ENCODE measurements at places on chromosomes 7 and 10. TPM values are rescaled to one million over a fixed set of nuclear protein-coding genes. Genes with fewer than 3 reads are reported as not detected.

The ARHGEF5 gene
- 22.7 TPM for total RNA-seq

The CUZD1 gene
- 0.85 TPM for total RNA-seq

The ACTL6B gene
- not detected for total RNA-seq

The SPOCK2 gene
- total RNA-seq, result 163 TPM

The EPHA1 gene
- total RNA-seq, result 15.7 TPM

The STOX1 gene
- total RNA-seq, result 4.7 TPM

DNA sequence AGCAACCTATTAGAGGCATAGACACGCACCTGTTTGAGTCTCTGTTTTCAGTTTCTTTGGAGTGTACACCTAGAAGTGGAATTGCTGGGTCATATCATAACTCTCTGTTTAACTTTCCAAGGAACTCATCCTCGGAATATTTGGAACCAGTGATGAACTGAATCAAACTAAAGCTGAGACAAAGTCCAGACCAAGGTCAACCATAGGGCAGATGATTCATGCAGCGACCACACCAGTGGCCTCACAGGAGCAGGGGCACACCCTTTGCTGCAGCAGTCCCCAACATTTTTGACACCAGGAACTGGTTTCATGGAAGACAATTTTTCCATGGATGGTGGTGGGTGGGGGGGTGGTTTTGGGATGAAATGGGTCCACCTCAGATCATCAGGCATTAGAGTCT is 4.9 kb upstream of the OPTN start:
- H3K4me1 ChIP-seq, result no peaks in the 10 kb centered on the region
- no peak overlapping the region for H3K27ac ChIP-seq
- no peak overlapping the region for H3K4me3 ChIP-seq
- no peaks in the 10 kb centered on the region for H3K27me3 ChIP-seq
- H3K36me3 ChIP-seq, result no peaks in the 10 kb centered on the region
- DNase-seq, result no peak

DNA sequence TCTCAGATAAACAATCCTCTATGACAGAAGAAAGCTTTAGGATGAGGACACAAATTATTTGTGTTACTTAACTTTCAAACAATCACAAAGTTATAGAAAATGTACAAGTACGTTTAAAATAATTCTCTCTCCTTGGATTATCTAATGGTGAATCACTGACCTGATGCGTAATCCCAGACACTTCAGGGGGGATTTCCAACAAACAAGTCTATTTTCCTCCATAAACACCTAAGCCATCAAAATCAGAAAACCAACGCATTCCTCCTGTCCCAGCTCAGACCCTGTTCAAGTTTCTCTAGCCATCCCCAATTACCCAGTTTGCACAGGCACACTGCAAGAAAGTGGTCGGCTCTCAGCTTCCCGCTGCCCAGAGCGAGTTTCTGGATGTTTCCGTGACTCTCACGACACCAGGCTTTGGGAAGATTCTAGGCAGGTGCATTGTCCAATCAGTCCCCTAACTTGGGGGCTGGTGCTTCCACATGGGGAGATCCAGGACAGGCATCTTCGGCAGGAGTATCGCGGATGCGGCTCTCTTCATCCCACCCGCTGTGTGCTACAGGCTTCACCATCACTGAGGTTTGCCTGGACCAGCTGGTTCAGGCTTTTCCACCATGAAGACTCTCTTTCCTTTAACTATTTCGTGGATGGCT is 200.0 kb downstream of the ZMYND11 start:
- no peaks in the 10 kb centered on the region for H3K4me1 ChIP-seq
- no peak overlapping the region for H3K4me3 ChIP-seq
- no peaks in the 10 kb centered on the region for H3K36me3 ChIP-seq
- H3K27me3 ChIP-seq, result no peaks in the 10 kb centered on the region
- no peak for DNase-seq

GRCh38 chr7:31069860-31070555 is 17.9 kb downstream of the ADCYAP1R1 start:
- no peaks in the 10 kb centered on the region for H3K4me1 ChIP-seq
- no peak for DNase-seq
- no peak overlapping the region for H3K4me3 ChIP-seq
- H3K36me3 ChIP-seq, result no peaks in the 10 kb centered on the region

DNA sequence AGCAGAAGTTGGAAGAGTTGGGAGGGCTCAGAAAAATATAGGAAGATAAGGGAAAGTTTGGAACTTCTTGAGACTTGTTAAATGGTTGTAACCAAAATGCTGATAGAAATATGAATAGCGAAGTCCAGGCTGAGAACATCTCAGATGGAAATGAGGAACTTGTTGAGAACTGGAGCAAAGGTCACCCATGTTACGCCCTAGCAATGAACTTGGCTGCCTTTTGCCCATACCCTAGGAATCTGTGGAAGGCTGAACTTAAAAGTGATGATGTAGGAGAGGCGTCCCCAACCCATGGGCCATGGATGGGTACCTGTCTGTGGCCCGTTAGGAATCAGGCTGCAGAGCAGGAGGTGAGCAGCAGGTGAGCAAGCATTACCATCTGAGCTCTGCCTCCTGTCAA is 347.8 kb downstream of the ARL4A start:
- no peak overlapping the region for H3K4me3 ChIP-seq
- H3K27ac ChIP-seq, result no peak overlapping the region
- H3K4me1 ChIP-seq, result no peaks in the 10 kb centered on the region
- no peak for DNase-seq
- H3K36me3 ChIP-seq, result no peaks in the 10 kb centered on the region
- H3K27me3 ChIP-seq, result no peaks in the 10 kb centered on the region

DNA sequence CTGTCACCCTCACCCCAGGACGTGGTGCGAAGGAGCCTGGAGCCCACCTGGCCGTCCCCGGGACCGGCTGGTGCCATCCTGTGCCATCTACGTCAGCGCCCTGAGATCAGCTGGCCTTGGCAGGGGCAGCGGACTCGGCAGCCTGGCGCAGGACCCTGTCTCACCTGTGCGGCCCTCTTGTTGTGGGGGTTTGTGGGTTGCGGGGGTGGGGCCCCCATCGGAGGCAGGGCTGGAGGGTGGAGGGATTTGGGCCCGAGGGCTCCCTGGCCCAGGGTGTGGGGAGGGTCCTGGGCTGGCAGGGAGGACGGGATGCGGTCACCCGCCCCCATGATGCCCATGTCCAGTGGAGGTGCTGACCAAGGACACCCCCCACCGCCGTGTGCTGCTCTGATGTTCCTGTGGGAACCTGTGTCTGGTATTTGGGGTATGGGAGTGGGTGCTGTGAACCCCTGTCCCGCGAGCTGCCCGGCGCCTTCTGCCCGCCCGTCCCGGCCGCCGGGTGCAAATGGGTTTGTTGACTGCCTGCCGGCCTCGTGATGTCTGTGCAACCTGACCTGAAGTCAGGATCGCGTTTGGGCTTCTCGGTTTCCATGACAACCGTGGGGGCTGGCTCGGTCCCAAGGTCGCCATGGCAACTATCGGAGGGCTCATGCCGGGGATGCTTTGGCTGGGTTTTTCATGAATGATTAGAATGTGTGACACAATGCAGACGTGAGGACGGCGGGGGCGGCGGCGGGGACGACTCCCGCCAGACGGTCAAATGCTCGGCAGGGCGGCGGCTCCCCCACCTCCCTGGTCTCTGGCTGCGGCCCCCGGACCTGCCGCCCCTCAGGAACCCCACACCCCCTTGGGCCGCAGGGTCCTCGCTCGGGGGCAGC is 7.3 kb downstream of the MAFK start:
- peaks cover 4% of the 10 kb centered on the region for H3K36me3 ChIP-seq
- H3K27me3 ChIP-seq, result no peaks in the 10 kb centered on the region
- peaks cover 33% of the 10 kb centered on the region for H3K4me1 ChIP-seq
- H3K4me3 ChIP-seq, result peak overlapping the region; percentile 41

- H3K4me1 ChIP-seq, result no peaks in the 10 kb centered on the region
- H3K4me3 ChIP-seq, result no peak overlapping the region
- no peaks in the 10 kb centered on the region for H3K27me3 ChIP-seq
- no peak overlapping the region for H3K27ac ChIP-seq
- no peak for DNase-seq
- H3K36me3 ChIP-seq, result no peaks in the 10 kb centered on the region
Observed at GRCh38 chr10:108901781-108902618, 1021.3 kb downstream of the XPNPEP1 start.

DNA sequence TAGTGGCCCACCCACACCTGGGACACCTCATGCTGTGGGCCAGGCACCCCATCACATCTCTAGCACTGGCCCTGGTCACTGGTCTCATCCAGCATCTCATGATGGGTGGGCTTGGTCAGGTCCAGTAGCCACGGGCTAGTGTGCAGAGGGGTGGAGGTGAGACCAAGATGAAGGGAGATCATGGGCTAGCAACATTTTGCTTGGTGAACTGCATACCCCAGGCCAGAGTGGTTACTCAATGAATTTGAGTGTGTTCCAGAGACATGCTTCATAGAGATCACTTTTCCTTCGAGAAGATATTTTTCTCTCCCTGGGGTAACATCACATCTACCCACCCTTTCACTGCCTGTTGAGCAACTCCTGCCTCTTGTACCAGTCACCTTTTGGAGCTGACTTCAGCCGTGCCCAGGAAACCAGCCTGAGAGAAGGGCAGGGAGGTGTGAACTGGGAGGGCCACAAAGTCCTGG is 44.2 kb downstream of the MINDY4 start:
- H3K36me3 ChIP-seq, result no peaks in the 10 kb centered on the region
- DNase-seq, result no peak
- H3K27ac ChIP-seq, result peak overlapping the region; percentile 64
- H3K4me1 ChIP-seq, result no peaks in the 10 kb centered on the region

- peak overlapping the region; percentile 43 for H3K4me3 ChIP-seq
- no peaks in the 10 kb centered on the region for H3K4me1 ChIP-seq
- peaks cover 2% of the 10 kb centered on the region for H3K27me3 ChIP-seq
Observed at GRCh38 chr10:71397296-71398212, 834 bp downstream of the CDH23 start.

- no peaks in the 10 kb centered on the region for H3K36me3 ChIP-seq
- H3K27me3 ChIP-seq, result no peaks in the 10 kb centered on the region
- DNase-seq, result no peak
- no peak overlapping the region for H3K27ac ChIP-seq
- H3K4me3 ChIP-seq, result no peak overlapping the region
Observed at GRCh38 chr7:112511451-112512202, 30.8 kb downstream of the LSMEM1 start.

- H3K36me3 ChIP-seq, result peaks cover 5% of the 10 kb centered on the region
- no peak overlapping the region for H3K27ac ChIP-seq
- no peaks in the 10 kb centered on the region for H3K4me1 ChIP-seq
- H3K27me3 ChIP-seq, result no peaks in the 10 kb centered on the region
- DNase-seq, result no peak
- H3K4me3 ChIP-seq, result no peak overlapping the region
Observed at GRCh38 chr10:5897504-5897903, 7.5 kb downstream of the FBH1 start.

- no peaks in the 10 kb centered on the region for H3K36me3 ChIP-seq
- H3K4me1 ChIP-seq, result no peaks in the 10 kb centered on the region
- no peak for DNase-seq
- H3K4me3 ChIP-seq, result no peak overlapping the region
- H3K27ac ChIP-seq, result no peak overlapping the region
Observed at GRCh38 chr7:11213266-11213665, 239.6 kb downstream of the PHF14 start.

DNA sequence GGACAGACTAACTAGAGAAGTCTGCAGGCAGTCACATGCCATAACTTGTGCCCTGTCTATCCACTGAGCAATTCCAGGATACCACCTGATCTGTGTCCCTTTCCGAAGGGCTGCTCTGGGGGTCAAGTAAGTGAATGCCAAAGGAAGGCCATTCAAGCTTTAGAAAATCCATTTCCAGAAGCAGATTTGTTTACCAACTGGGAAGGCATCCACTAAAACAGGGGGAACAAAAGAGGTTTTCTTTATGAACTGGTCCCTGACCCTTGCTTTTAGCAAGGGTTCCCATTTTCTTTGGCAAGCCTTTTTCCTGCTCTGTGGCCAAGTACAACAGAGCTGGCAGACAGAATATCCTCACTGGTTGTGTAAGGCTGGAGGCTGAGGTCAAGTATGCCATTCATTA is 36.5 kb downstream of the ITPRID1 start:
- H3K4me3 ChIP-seq, result no peak overlapping the region
- no peak overlapping the region for H3K27ac ChIP-seq
- DNase-seq, result no peak
- no peaks in the 10 kb centered on the region for H3K36me3 ChIP-seq

- no peaks in the 10 kb centered on the region for H3K4me1 ChIP-seq
- H3K27me3 ChIP-seq, result no peaks in the 10 kb centered on the region
- H3K27ac ChIP-seq, result no peak overlapping the region
- no peak overlapping the region for H3K4me3 ChIP-seq
Observed at GRCh38 chr10:10208196-10208595, 809.5 kb upstream of the CELF2 start.

GRCh38 chr10:95273393-95274312 is 17.1 kb downstream of the PDLIM1 start:
- no peak overlapping the region for H3K4me3 ChIP-seq
- no peaks in the 10 kb centered on the region for H3K27me3 ChIP-seq
- H3K36me3 ChIP-seq, result no peaks in the 10 kb centered on the region

- DNase-seq, result no peak
- H3K27me3 ChIP-seq, result no peaks in the 10 kb centered on the region
- no peak overlapping the region for H3K27ac ChIP-seq
Observed at GRCh38 chr7:127927348-127927696, 103.9 kb downstream of the LRRC4 start.

DNA sequence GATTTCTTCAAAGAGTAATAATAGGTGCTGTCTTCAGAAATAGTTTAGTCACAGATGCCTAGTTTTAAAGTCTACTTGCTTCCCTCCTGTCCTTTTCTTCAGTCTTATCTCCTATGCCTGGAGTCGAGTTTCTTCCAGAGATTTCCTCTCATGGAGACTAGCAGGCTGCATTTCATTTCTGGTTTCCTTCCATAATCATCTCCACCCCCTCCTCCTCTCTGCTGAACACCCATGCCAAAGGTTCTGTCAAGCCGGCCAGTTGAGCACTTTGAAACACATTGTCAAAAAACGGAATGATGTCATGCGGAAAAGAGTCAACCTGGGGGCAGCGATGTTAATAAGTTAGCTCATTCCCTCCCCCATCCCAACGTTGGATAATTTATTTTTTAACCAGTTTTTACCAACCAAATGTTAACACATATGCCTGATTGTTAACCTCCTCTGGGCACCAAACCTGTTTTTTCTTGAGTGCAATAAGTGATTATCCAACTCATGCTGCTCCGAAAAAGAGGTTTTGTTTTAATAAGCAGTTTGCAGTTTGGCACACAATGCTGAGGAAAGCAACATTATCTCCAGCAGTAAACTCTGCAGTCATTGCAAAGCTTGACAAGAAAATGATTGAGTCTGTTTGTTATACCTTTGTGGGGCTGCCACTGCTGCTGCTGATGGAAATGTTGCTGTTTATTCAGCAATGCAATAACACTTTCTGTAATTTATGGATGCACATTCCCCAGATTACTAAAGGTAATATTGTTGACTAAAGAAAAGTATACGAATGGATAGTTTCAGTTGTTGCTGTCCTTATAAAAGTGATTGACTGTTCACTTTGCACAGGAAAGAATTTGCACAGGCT is 161.6 kb downstream of the LRMDA start:
- H3K4me1 ChIP-seq, result no peaks in the 10 kb centered on the region
- H3K27me3 ChIP-seq, result no peaks in the 10 kb centered on the region
- no peak overlapping the region for H3K27ac ChIP-seq
- no peak overlapping the region for H3K4me3 ChIP-seq

- H3K4me3 ChIP-seq, result no peak overlapping the region
- no peak for DNase-seq
- H3K36me3 ChIP-seq, result no peaks in the 10 kb centered on the region
- no peak overlapping the region for H3K27ac ChIP-seq
- no peaks in the 10 kb centered on the region for H3K4me1 ChIP-seq
Observed at GRCh38 chr10:129919358-129919757, 44.7 kb downstream of the EBF3 start.
